ENCODE measurements at places on chromosomes 13 and 19. TPM values are rescaled to one million over a fixed set of nuclear protein-coding genes. Genes with fewer than 3 reads are reported as not detected.
A peak's percentile ranks its signal among the peaks of the same experiment; 100 is the strongest.

- DNase-seq, result no peak
Observed at GRCh38 chr13:77305266-77305665, 21.6 kb downstream of the MYCBP2 start.

GRCh38 chr13:44096901-44097300 is 217.2 kb downstream of the LACC1 start:
- no peak for DNase-seq

GRCh38 chr13:25864116-25864515 is 187.7 kb downstream of the SHISA2 start:
- DNase-seq, result no peak

Gene MBD3L2
- total RNA-seq, result not detected

DNA sequence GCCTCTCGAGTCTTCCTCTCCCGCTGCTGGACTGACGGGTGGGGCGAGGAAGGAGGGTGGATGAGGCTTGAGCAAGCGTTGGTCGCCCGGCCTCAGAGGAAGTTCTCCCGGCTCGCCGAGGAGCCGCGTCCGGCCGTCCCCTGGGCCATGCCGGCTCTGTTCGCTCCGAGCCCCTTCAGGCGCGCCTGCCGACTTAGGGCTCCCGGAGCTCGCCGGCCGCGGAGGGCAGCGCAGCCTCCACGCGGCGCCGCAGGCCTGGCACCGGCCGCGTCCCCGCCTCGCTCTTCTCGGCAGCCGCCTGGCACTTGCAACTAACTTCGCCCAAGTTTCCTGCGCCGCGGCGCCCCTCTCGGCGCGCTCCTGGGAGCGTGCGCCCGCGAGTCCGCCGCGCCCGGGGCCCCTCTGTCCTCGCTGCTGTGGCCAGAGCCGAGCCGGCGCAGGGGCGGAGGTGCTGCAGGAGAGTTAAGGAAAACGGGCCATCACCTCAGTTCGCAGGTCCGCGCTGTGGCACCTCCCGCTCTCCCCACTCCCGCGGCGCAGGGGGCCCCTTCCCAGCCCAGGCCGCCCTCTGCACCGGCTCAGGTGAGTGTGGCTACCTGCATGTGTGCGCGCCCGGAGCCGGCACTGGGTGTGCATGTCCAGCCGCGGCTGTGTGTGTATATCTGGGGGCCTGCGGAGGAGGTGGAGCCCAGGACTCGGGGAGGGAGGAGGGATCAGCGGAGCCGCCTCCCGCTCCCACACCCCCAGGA is 641 bp upstream of the SOX21 start:
- DNase-seq, result peak; percentile 82

GRCh38 chr19:4075373-4075772 is 8.7 kb upstream of the ZBTB7A start:
- no peak for DNase-seq

Measured in chondrocyte (in vitro differentiated cells).